ENCODE measurements at places on chromosomes 5 and 9. TPM values are rescaled to one million over a fixed set of nuclear protein-coding genes. Genes with fewer than 3 reads are reported as not detected.

Gene OLFML2A
- not detected for total RNA-seq

Gene CREBRF
- total RNA-seq = 29.5 TPM

Gene SOX30
- total RNA-seq = 0.50 TPM

Gene SOHLH1
- total RNA-seq = not detected

Gene CYLC2
- total RNA-seq = not detected

Gene CSF2
- 14.6 TPM for total RNA-seq

Gene ZFP2
- total RNA-seq = 0.35 TPM

Gene SNCAIP
- not detected for total RNA-seq

Gene CNTLN
- total RNA-seq = 2.1 TPM

Gene BNC2
- not detected for total RNA-seq

Gene PRDM12
- total RNA-seq = 0.15 TPM

Gene SLC46A2
- not detected for total RNA-seq

Gene MLANA
- total RNA-seq = not detected

Gene GRIN1
- 0.06 TPM for total RNA-seq

Gene ENHO
- not detected for total RNA-seq

Gene CDH12
- not detected for total RNA-seq

Gene COL5A1
- total RNA-seq = 0.50 TPM

Gene CATSPER3
- total RNA-seq = 0.82 TPM

Gene CDC25C
- total RNA-seq = 19.7 TPM

Gene TAF11L10
- not detected for total RNA-seq
